A673 (cell line): ENCODE measurements at places on chromosomes 4 and X.

- DNase-seq = no peak
Observed at GRCh38 chr4:41613821-41614220, 75.9 kb downstream of the LIMCH1 start.

- DNase-seq = no peak
Observed at GRCh38 chrX:30673127-30673796, 20.0 kb downstream of the GK start.

DNA sequence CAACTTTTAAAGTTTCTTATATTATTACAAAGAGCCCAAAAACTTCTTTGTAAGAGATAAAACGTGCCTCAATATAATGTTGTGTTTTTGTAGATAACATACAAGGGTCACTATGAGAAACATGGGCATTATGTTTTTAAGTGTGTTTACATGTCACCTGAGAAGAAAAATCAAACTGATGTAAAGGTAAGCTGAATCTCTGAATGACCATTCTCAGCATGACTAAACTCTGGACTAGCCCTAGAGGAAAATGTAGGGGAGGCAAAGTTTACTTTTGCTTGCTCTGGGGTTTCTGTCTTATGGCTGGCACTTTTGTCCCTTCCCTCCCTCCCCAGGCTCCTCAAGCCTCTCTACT lies 6.8 kb downstream of the MEPE start:
- DNase-seq = no peak

DNA sequence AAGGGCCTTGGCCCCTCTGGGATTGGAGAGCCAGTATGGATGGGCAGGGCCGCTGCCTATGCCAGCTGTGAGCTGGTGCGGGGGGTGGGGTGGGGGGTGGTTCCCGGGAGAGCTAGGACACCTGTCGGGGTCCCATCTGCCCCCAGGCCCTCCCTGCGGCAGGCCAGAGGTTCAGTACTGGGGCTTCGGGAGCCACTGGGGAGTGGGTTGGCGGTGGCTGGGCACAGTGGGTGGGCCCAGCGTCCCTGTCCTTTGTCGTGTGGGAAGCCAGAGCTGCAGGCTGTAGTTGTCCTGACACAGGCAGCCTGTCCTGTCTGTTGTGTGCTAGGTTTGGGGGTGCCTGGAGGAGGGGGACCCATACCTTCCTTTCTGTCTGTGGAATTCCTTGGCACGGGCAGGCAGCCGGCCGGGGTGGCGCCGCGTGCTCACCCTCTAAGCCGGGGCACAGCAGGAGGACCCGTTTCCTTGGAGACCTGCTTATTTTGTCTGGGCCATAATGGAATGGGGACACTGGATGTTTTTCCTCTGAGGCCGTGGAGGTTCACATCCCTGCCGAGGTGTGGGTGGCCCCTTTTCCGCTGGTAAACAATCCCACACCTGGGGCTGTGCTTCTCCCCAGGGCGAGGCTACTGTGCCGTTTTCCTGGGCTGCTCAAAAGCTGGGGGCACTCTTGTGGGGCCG lies 14.8 kb downstream of the DOK7 start:
- no peak for DNase-seq

- DNase-seq = no peak
Observed at GRCh38 chrX:104864296-104864695, 298.3 kb downstream of the IL1RAPL2 start.
